ENCODE measurements at places on chromosomes 4 and X.

DNA sequence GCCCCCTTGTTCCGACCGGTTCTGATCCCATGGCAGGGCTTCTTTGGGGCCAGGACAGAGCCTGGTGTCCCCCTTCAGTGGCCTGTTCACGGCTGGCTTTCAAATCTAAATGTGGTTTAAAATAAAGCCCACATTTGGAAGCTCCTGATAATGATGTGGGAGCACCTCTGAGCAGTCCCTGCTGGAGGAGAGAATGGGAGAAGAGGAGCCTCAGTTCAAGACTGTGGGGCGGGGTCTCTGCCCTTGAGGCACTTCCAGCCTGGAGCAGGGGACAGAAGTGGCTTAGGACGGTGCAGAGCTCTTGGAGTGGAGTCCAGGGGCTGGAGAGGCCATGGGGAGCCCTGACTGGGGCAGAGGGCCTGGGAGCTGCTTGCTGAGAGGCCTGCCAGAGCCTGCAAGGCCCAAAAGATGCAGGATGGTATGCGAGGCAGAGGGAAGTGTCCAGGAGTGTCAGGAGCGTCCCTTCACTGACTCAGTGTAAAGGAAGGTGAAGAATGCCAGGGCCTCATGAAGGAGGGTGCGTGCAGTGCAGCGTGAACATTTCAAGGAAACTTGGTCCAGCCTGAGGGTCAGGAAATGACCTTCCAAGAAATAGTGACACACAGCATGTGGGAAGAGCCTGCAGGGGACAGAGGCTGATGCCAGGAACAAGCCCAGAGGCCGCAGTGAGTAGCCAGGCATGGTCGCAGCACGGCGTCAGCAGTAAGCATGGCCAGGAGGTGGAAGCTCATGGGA lies 21.1 kb upstream of the TADA2B start:
- DNase-seq: no peak

DNA sequence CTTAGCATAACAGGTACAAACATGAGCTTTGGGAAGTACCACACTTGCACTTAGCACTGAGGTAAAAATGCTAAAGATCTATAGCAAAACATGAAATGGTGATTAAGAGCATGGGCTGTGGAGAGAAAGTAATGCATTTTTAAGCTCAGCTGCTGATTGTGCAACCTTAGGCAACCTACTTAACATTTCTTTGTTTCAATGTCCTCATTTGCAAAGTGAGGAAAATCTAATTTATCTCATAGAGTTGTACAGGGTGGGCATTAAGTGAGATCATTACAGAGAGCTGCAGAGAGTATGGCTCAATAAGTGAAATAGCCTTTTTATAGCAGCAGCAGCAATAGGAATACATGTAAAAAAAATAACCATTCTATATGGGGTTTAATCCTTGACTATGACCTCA lies 87.0 kb downstream of the PAK3 start:
- no peak for DNase-seq

- no peak for DNase-seq
Measured at GRCh38 chr4:7587433-7588405, 153.0 kb upstream of the PSAPL1 start.

DNA sequence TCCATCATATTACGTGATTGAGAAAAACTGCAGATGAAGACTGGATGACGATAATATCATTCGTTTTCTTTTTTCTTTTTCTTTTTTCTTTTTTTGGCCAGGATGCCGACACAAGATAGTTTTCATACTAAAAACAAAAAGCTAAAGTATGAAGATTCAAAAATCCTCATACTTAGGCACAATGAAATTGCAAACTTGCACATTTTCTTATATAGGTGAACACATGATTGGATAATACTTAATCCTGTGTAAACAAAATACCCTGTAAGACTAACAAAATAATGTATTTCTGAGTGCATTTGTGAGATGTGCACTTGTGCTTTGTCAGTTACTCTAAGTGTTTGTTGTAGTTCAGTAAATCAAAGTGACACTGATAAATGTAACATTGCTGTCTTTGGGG lies 568.9 kb downstream of the ANKRD50 start:
- DNase-seq: no peak

- peak; percentile 3 for DNase-seq
Measured at GRCh38 chrX:110795645-110796406, at the start of gene CHRDL1. CHRDL1 (minus strand) TSS chrX:110795817; CDS start chrX:110792181, 3,636 bp downstream.

DNA sequence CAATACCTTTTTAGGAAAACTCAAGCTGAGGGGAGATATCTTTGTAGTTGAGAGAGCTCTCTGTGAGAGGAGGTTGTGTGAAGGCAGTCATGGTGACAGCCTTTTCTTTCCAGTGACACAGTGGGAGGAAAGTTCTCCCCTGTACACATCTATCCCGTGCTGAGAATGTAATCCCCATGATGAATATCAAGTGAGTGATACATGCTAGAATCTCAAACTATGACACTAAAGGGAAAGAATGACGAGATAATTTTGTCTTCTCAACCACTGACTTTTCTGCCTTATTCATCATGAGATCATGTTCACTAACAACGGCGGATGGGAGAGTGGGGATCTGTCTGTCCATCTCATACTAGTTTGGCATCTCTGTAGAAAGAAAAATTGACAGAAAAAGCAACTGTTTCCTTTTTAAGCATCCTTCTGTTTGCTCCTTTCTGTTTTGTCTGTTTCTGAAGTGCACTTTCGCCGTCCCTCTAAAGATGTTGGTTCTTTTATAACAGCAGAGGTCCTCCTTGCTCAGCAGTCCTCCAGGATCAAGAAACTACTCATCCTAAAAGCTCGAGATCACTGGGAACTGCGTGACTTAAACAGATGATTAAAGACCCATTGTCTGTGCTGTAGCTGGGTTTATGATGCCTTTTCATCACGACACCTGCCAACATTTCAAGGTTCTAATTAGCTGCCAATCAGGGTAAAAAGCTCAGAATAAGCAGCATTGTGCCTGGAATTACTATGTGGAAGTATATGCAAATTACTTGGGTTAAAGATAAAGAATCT lies 137.6 kb downstream of the DCK start:
- no peak for DNase-seq

DNA sequence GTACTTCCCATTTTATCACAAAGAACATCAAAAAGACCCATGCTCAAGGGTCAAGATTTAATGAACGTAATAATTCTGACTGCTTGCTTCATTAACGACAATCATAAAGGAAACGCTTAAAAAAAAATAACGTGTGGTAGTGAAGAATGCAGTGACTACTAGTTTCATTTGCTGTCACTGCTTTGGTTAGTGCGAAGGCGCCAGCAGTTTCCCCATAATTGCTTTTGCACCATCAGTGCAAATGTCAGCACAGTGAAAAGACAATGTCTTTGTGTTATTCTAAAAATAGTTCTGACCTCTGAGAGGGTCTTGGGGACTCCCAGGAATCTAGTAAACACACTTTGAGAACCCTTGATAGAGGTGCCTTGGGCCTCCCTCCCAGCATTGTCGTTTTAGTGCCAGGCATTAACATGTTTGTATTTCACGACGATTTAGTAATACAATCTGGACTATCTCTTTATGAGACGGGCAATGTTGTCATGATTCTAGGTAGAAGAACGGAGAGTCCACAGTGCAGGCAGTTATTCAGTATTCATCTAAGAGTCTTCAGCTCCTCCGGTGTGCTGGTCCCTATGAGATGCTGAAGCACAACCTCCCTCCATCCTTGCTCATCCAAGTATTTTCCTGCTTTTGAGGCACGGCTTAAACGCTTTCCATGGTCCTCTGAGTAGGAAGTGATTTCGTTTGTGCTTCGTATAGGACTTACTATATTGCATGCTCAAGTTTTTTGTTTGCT lies 71.0 kb downstream of the AFF1 start:
- DNase-seq: no peak

- no peak for DNase-seq
Measured at GRCh38 chrX:101220662-101221260, 1.2 kb downstream of the DRP2 start.

DNA sequence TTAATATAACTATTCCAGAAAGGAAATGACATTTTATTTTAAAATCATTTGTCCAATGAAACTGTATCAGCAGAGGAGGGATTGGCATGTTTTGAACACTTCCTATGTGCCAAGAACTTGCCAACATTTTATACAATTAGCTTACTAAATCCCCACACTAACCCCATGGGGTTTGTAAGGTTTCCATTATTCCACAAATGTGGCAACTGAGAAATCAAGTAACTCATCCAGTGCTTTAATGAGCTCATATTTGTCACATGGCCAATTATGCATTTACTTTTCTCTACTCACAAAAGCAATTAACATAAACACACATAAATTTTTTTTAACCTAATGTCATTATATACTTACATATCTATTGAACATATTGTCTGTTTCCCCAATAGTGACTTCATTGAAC lies 37.3 kb downstream of the MANBA start:
- DNase-seq: no peak

- peak; percentile 35 for DNase-seq
Measured at GRCh38 chr4:6907658-6908191, 1.9 kb upstream of the TBC1D14 start.

GRCh38 chrX:9088896-9089295 lies 55.0 kb upstream of the FAM9B start:
- DNase-seq: no peak

DNA sequence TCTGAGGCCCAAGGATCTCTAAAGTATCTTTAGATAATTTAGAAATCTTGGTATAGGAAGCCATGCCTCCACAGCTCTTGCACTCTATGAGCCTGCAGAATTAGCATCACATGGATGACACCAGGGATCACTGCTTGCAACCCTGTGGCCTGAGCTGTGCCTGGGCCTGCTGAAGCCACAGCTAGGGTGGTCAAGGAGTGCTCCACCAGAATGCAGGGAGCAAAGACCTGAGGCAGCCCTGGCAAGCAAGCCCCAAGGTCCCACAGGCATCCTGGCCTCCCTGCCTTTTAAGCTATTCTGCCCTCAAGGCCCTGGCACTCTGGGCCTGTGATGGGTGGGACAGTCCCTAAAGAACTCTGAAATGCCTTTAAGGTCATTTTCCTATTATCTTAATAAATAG lies 105.2 kb upstream of the NALF2 start:
- no peak for DNase-seq

DNA sequence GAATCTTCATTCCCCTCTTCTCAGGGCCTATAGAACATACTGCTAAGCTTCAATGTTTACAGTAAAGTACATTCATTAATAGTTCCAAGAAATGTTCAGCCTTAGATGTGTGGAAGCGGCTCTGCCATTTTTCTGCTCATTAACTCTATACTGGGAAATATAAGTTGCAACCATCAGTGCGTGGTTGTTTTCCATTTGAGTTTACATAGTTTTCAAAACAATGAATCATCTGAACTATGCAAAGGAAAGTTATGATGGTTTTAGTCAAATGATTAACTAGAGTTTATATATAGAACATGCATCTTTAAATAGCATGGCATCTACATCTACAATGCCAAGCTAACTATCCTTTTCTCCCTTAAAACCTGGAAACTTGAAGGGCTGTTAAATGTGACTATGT lies 29.6 kb downstream of the LEF1 start:
- DNase-seq: no peak

DNA sequence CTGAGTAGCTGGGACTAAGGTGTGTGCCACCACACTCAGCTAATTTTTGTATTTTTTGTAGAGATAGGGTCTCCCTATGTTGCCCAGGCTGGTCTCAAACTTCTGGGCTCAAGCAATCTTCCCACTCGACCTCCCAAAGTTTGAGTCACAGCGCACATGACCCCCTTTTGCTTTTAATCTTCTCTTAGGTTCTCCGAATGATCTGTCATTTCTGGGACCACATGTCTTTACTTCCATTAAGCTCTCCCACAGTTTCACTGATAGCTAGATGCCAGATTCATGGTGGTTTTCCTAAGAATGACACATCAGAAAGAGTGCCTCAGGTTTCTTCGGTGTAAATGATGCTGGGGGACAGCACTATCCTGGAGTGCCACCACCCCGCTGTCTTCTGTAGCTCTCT lies 17.9 kb downstream of the PRKX start:
- no peak for DNase-seq

- DNase-seq: no peak
Measured at GRCh38 chrX:8204169-8204935, 33.3 kb upstream of the VCX2 start.

DNA sequence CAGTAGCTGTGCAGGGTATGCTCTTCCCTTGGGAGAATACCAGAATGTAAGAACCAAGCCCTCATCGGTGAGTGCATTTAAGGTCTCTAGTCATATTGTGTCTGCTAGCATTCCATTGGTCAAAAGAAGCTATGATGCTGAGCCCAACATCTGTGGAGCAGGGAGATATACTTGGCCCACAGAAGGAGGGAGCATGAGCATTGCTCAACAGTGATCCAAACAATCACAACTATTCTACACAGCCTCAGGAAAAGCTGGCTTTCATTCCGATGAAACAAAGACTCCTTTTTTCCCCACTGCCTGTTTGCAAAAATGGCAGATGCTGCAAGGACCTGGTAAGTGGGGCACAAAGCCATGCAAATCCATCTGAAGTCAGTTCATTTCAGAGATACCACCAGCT lies 80.6 kb upstream of the DHX15 start:
- DNase-seq: no peak

DNA sequence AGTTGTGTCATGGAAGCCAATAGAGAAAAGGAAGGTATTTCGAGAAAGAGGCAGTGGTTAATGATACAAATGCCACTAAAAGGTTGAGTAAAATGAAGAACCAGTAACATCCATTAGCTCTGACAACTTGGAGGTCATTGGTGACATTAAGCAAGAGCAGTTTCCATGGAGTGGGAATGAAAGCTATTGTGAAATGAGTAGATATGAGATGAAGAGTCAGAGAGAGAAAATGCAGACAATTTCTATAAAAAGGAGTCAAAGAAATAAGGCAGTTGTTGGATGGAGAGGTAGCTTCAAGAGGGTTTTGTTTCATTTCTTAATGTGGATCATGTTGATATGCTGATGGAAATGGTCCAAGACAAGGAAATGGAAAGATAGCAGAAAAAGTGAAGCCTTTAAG lies 9.6 kb upstream of the AMTN start:
- no peak for DNase-seq

GRCh38 chr4:33369446-33369845 lies 2649.3 kb downstream of the PCDH7 start:
- no peak for DNase-seq

GRCh38 chr4:6622744-6623143 lies 17.7 kb upstream of the MRFAP1 start:
- DNase-seq: no peak

DNA sequence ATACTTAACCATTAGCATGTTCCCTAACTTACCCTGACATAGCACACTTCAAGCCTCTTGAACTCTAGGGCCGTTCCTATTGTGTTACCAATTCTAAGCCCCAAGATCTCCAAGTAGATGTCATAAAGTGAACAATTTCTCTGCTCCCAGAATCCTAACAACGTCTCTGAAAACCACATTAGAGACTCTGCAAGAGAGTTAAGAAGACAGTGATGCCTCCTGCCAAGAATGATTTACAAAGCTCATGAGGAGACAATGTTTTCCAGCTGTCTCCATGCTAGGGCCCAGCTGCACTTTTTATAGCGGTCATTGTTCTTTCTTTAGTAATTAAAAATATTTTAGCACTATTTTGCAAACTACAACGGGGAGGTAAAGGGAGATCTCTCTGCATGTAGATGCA lies 358.4 kb downstream of the PPP3CA start:
- no peak for DNase-seq
